ENCODE measurements at places on chromosomes 5 and 9.
A peak's percentile ranks its signal among the peaks of the same experiment; 100 is the strongest.

DNA sequence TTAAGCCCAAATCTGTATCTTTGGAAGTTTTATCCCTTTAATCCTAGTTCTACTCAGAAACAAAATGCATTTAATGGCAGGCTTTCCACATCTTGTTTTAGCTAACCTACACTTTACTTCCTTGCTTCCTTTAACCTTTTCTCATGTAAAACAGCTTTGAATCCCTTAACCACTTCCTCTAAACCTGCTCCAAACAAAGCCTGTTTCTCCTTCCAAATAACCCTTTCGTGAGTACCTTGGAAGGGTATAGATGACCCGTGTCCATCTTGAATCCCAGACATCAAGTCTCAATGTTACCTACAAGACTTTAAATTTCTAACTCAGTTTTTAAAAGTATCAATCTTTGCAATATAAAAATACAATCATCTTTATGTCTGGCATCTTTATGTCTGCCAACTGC, 78.4 kb downstream of the DROSHA start:
- DNase-seq: no peak

DNA sequence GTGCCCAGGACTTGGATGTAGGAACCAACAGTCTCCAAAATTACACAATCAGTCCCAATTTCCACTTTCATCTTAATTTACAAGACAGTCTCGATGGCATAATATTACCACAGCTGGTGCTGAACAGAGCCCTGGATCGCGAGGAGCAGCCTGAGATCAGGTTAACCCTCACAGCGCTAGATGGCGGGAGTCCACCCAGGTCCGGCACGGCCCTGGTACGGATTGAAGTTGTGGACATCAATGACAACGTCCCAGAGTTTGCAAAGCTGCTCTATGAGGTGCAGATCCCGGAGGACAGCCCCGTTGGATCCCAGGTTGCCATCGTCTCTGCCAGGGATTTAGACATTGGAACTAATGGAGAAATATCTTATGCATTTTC, 837 bp downstream of the PCDHB2 start:
- no peak for DNase-seq

- no peak for DNase-seq
These were observed 15.7 kb downstream of the IL4 start for GRCh38 chr5:132689513-132689912.

GRCh38 chr5:120901199-120901598, 437.1 kb downstream of the PRR16 start:
- DNase-seq: peak; percentile 10

GRCh38 chr9:127923771-127924170, 6.8 kb downstream of the PIP5KL1 start:
- DNase-seq: peak; percentile 100

GRCh38 chr5:74943905-74944304, 77.7 kb upstream of the FAM169A start:
- DNase-seq: no peak

DNA sequence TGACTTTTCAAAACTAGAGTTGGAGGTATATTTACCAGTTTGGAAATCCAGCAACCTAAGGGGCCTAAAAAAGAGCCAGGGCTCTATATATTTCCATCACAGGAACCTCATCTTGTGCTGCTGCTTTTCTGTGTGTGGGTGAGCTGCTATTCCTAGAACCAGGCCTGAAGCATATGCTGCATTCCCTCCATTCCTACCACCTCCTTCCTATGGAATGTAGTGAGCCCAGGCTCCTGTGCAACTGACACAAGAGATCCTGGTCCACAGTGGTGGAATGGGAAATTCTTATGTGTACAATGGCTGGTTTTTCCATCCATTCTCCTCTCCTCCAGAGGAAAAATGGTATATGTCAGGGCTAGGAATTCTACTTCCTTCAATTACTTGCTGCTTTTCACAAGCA, 39.1 kb downstream of the SPEF2 start:
- DNase-seq: no peak

- no peak for DNase-seq
These were observed 73.3 kb upstream of the TBCA start for GRCh38 chr5:77849308-77849900.

DNA sequence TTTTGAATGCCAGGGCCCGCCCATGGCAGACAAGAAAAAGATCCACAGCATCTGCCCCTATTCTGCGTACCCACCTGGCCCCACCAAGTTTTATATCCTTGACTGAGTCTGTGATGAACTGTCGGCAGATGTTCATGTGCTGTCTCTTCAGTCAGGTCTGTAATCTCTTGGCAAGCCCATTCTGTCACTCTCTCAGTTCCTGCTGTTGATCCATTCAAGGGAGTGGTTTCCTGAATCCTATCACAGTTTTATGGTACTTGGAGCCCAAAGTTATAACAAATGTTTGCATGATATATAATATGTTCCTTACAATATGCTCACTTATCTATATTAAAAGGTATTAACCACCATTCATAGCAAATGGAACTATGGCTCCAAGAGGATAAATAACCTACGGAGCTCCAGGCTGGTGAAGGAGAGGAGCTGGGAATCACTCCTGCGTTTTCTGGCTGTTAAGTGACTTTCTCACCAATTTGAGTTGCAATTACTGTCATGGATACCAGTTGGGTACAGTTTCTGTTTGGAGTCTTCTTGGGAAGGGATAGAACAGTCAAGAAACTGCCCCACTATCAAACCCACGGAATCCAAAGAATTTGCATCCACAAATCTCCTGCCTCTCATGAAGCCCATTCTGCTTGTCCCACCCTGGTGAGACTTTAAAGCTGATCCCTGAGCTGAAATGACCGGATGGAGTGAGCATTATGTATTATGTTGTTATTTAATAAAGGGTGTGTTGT, 103.4 kb upstream of the SPRY4 start:
- no peak for DNase-seq

DNA sequence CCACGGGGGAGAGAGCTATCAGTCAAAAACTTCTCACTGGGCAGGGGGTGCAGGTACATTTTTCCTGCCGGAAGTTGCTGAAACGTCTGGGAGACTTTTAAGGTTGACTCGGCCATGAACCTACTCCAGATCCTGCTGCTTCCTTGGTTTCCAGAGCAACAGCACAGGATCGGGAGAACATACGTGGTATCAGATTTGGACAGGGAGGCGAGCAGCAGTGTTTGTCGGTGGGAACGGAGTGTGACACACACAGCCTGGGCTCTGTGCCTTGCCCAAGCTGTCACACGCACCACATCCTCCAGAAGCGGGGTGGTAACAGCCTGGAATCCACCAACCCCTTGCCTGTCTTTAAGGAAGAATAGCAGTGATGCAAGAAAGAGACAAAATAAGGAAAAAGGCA, 276.5 kb downstream of the SLIT3 start:
- no peak for DNase-seq

- DNase-seq: peak; percentile 33
These were observed 1.5 kb downstream of the GDNF start for GRCh38 chr5:37838152-37838932.

GRCh38 chr5:171102877-171103610, 206.0 kb upstream of the TLX3 start:
- DNase-seq: no peak

DNA sequence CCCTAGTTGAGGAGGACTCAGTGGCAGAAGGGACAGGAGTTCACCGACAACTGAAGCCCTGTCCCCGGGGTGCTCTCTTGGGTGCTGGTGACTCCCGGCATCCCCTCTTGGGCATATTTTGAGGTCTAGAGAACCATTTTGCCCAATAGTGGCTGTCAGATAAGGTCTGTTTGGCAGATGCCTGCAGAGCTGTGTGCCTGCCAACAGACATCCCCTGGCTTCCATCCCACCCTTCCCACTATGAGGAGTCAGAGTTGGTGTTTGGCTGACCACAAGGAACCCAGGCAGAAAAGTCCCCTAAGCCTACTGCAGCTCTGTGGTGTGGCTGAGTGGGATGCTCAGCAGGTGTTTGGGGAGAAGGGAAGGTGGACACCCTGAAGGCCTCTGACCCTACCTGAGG, 207.0 kb downstream of the AUH start:
- peak; percentile 27 for DNase-seq

DNA sequence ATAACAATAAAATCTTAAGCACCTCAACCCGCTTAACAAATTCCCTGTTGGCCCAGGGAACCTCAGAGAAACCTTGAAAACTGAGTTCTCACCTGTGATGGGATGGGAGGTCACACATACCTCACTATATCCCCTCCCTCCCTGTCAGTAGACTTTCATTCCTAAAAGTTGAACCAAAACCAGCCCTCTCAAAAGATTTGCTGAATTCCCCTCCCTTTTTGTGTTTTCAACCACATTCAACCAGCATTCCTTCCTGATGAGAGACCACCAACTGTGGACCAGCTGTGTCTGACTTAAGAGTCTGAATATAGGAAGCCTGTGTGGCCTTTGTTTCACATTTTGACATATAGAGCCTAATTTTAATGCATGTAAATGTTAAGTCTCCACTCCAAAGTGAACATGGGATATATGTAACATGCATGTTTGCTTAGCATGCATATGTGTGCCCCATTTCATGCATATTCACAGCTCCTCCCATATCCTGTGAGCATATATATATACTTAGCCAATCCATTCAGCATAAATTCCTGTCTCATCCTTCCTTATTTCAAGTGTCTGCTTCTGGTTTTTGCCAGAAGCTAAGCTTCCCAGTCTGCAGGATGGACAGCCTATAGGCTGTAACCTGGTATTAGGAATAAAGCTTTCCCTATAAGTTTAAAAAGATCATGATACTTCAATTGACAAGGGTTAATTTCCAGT, 604.6 kb downstream of the PTPRD start:
- DNase-seq: no peak

DNA sequence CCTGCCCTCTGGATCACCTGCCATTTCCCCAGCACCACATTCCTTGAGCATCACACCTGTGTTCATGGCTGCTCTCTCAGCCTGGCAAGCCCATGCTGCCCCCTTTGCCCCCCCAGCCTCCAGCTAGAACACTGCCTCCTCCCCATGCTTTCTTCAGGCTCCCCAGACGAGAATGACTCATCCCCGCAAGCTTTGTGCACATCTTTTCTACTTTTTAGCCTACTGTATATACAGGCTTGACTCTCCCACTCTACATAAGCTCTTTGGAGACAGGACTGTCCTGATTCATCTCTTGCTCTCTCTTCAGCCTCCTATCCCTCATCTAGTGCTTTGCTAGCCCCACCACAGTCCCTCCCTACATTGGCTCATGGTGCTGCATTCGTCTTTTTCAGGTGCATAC, 19.9 kb upstream of the GLIPR2 start:
- DNase-seq: no peak
